MM.1S (cell line): ENCODE measurements at places on chromosomes 11 and 22.

GRCh38 chr22:37303821-37304274 lies 21.5 kb downstream of the CYTH4 start:
- DNase-seq: no peak

GRCh38 chr11:82995235-82995634 lies 76.5 kb downstream of the RAB30 start:
- DNase-seq: no peak

DNA sequence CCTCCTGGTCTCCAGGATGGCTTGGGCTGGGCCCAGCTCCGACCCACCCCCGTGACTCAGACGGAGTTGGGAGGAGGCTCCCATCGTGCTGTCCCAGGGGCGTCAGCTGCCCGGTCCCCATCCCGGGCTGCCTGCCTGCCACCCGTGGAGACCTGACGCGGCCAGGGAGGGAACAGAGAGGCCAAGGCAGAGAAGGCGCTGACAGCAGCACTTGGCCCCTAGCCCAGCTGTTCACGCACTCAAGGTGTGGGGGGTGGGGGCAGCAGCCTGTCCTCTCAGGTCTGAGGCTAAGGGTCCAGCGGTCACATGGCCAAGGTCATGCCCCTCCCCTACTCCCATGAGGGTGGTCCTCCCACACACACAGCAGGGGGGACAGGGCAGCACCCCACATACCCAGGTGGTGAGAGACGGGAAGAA lies 48.6 kb downstream of the ELFN2 start:
- no peak for DNase-seq

DNA sequence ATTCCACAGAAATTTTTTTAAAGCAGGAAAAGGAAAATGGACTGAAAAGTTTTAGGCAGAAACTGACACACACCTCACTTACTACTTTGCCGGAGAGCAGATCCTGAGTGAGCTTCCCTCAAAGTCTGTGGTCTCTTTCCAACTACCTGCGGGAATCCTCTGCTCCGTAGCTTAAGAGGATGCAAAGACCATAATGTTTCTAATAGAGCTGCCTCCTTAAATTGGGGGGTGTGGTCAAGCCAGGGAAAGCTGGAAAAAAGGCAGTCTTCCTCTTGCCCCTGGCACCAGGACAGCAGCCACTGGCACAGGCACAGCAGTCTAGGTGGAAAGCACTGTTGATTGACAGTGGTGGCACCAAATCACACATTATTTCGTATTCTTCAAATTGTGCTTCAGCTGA lies at the start of gene ETS1:
TSS of gene ETS1 (minus strand) at position 144 of the 400 bp plus-strand sequence. CDS start 14,428 bp downstream, outside the sequence.
- DNase-seq: no peak
